Fibroblast of skin of right biceps (primary cell): ENCODE measurements at places on chromosomes 2 and 18.

DNA sequence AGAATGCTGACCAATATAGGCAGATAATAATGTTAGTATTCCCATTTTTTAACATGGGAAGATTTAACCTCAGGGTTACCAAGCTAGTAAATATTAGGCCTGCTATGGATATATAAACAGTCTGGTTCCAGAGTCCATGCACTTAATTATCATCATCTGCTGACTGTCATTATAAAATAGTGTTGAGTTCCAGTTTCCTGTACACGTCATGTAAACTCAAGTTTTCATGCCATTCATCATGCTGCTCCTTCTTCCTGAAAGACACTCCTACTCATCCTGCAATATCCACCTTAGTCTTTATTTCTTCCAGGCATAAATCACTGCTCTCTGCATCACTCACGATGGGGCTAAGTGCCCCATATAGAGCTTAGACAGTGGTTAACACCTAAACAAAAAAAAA lies 420.8 kb upstream of the SPHKAP start:
- DNase-seq, result peak; percentile 81

DNA sequence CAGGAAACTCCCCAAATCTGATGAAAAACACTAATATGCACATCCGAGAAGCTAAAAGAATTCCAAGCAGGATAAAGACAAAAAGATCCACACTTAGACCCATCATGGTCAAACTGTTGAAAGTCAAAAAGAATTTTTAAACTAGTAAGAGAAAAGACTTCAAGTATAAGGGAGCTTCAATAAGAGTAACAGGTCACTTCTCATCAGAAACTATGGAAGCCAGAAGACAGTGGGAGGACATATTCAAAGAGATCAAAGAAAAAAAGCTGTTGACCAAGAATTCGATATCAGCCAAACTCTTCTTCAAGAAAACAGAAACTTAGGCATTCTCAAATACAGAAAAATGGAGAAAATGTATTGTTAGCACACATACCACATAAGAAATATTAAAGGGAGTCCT lies 50.4 kb downstream of the ZC3H8 start:
- DNase-seq, result peak; percentile 4

GRCh38 chr2:240947176-240947575 lies 41.0 kb downstream of the CROCC2 start:
- no peak for DNase-seq

GRCh38 chr2:161246281-161246680 lies 61.9 kb upstream of the PSMD14 start:
- DNase-seq, result no peak

GRCh38 chr18:66560094-66560493 lies 43.8 kb downstream of the CDH19 start:
- peak; percentile 21 for DNase-seq

DNA sequence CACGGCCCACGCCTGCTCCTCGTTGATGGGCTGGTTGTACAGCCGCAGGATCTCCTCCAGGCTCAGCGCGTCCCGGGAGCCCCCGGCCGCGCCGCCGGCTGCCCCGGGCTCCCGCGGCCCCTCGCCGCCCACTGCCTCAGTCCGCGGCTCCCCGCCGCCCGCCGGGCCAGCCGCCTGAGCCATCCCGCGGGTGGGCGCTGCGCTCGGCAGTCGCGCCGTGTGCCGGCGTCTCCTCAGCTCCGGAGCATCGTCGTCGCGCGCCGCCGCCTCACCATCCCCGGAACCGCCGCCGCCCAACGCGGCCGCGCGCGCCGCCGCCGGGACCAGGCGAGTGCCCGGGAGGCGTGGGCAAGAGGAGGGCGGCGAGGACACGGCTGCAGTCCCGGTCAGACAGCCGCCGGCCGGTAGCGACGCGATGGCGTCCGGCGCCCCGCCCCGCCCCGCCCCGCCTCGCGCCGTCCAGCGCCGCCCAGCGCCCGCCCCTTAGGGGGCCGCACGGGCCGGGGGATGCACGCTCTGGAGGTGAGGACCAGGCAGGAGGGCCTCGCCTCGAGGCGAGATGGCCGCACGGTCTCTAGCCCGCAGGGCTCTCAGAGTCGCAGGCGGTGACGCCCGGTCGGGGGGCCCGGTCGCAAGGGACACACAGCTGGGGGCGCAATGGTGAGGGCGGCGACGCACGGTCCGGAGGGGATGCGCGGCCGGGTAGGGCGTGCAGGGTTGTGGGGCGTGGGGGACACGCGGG lies at the start of gene SPIRE1:
SPIRE1 (minus strand) TSS at position 424 of the 742 bp plus-strand sequence; CDS start at position 183, 241 bp downstream.
- peak; percentile 70 for DNase-seq

GRCh38 chr18:63339920-63340484 lies 20.4 kb upstream of the BCL2 start:
- DNase-seq, result peak; percentile 49

DNA sequence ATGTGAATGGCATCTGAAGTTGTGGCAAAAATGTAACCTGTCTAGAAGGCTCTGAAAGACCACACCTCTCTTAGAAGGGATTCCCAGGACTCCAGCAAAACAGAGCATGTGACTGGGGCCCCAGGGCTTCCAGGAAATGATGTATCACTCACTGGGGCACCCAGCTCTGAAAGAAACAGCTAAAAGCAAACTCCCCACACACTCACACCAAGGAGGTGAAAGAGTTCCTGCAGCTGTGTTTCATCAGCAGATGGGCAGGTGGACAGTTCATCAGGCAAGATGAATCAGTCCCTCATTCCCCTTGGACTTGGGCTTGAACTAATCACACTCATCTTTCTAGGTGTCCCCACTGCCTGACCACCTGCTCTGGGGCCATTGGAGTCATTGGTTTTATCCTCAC lies 76.2 kb downstream of the CCBE1 start:
- DNase-seq, result peak; percentile 27

- no peak for DNase-seq
Measured at GRCh38 chr2:37638973-37639372, 32.5 kb downstream of the CDC42EP3 start.

DNA sequence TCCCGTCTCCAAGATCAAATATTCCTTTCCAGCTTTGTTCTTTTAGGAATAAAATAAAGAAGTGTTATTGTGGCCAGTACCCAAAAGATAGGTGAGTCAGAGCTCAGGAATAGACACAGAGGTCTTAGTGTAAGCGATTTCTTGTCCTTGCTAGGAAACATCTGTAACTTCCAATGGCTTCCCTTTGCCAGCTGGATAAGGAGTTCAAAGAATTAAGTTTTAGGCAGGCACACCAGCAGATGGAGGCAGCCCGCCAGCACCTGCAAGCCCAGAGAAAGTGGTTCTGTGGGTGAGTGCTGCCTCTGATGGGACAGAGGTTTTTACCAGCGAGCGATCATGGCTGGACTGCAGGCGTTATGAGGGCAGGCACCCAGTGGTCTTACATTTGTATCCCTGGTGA lies 125.4 kb downstream of the MGAT5 start:
- DNase-seq, result no peak

DNA sequence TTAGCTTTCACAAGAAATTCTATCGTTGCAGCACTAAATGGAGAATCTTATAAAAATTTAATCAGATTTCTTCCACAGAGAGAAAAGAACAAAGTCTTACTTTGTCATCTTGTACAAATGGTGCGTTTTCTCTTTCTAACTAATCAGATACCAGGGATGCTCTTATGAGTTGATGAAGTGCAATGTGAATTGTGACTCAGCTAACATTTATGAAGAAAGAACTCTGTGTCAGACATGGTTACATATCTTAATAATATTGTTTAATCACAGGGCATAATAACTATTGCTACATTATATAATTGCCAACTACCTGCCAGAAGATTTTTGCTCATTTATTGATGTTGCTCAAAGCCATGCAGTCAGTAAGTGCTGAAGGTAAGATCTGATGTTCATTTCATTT lies 465.0 kb downstream of the CCDC85A start:
- DNase-seq, result peak; percentile 35

DNA sequence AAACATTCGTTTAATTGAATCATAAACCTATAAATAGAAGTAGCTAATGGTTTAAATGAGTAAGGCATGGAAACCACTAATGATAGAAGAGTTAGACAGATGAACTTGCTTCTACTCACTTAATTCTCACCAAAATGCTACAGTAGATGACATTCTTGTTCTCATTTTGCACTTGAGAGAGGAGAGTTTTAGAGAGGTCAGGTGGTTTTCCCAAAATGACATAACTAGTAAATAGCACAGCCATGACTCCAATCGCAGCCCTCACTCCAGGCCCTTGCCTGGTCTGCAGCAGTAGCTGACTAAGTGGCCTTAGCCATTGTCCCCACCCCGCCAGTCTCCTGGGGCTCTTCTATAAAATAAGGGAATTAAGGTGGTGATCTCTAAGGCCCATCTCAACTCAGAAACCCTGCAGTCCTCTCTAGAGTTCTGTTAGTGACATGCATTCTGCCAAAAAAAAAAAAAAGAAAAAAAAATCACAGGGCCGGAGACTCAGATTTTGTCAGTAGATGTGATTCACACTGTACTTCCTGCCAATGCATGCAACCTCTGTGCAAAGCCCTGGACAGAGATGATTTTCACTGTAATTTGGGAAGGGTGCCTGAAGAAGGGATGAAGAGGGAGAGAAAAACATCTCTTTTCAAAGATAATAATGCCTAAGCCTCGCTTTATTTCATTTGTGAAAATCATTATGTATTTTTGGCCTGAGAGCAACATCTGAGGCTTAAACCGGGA lies 221.8 kb downstream of the ANAPC1 start:
- peak; percentile 79 for DNase-seq

- DNase-seq, result no peak
Measured at GRCh38 chr18:35050705-35051195, 9.5 kb downstream of the MAPRE2 start.

GRCh38 chr2:232420463-232421188 lies 14.0 kb downstream of the ALPG start:
- DNase-seq, result no peak

GRCh38 chr2:178331474-178332432 lies 119.2 kb downstream of the PRKRA start:
- DNase-seq, result no peak

GRCh38 chr18:13993730-13994129 lies 78.4 kb upstream of the MC2R start:
- no peak for DNase-seq

GRCh38 chr2:88500691-88501090 lies 48.2 kb upstream of the FOXI3 start:
- no peak for DNase-seq

- DNase-seq, result peak; percentile 77
Measured at GRCh38 chr18:59910967-59911366, 11.2 kb downstream of the PMAIP1 start.

DNA sequence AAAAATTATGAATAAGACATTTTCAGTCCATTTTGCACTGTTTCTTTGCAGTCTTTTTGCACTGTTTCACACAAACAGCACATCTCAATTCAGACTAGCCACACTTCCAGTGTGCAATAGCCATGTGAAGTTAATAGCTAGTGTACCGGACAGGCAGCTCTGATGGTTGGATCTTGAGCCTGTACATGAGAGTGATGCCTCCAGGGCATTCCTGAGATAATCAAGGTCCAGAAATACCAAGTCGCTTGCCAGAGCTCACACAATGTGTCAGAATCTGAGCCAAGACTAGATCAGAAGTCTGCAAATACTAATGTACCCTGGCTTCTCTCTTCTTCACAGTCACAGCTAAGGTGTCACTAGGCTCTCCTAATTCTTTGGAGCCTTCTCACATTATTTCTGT lies 180.2 kb downstream of the OSR1 start:
- no peak for DNase-seq

GRCh38 chr2:206296128-206296527 lies 21.7 kb downstream of the ZDBF2 start:
- DNase-seq, result peak; percentile 28

DNA sequence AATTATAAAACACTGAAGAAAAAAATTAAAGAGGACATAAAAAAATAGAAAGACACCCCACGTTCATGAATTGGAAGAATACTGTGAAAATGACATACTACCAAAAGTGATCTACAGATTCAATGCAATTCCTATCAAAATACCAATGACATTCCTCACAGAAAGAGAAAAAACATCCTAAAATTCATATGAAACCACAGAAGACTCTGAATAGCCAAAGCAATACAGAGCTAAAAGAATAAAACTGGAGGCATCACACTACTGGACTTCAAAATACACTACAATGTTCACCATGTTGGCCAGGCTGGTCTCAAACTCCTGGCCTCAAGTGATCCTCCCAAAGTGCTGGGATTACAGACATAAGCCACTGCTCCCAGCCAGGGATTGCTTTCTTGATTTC lies 56.3 kb downstream of the TLK1 start:
- peak; percentile 20 for DNase-seq

GRCh38 chr2:106059416-106060065 lies 134.6 kb downstream of the UXS1 start:
- DNase-seq, result no peak

DNA sequence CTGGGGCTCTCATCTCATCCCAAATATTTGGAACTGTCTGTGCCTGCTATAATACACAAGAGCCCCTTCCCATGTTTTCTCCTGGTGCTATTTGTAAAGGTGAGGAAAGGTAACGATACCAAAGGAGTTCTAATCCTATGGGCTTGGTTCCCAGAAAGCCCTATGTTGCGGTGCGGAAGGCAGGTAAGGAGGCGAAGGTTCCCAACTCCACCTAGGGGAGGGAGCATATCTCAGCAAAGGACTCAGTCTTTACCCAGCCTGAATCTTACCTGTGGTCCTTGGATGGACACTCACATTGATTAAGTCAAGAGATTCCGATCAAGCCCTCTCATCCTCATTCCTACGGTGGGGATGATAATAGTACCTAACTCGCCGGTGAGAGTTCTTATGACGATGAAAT lies 140.1 kb downstream of the BCL2 start:
- no peak for DNase-seq

DNA sequence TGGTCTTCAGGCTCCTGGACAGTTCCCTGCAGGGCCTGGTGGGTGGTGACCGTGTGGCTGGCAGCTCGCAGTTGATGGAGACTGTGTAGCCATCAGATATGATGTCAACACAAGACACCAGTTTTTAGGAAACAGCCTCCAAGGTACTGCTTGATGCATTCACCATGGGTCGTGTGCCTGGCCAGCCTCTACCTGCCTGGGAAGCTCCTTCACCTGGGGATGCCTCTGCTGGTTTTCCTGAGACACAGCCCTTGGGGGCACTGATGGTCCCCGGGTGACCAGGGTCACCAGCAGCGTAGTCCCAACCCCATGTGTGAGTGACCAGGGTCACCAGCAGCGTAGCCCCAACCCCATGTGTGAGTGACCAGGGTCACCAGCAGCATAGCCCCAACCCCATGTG lies 33.6 kb upstream of the KCNG2 start:
- DNase-seq, result no peak

GRCh38 chr2:10668402-10669012 lies 21.3 kb downstream of the NOL10 start:
- DNase-seq, result peak; percentile 52

DNA sequence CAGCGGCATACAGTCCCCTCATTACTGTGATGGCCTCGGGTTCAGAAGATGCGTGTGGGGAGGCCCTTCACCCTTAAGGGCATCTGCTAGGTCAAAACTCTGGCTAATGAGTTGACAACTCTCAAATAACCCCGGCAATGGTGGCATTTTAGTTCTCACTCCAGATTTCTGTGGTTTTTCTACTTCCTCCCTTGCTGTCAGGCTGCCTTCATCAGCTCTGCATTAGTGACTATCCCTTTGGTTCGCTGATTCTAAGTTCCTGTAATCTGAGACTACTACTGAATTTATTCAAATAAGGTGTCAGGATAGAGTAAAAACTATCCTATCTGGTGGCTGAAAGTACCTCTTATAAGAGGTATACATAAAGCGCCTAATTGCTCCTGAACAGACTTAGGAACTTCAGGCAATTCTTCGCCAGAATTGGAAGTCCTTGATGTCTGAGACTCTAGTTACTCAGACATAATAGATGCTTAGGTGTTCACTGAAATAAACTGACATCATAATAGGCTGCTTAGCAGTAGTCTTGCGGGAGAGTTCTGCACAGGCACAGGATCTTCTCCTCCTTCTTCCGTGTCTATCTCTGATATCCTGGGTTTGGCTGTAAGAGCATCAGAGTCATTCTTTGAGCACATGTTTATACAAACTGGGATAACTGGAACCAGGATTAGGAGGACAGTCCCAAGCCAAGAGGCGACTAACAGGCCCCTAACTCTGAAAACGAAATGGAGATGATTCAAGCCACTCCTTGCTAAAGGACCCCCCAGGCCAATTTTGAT lies 194.5 kb downstream of the DNER start:
- DNase-seq, result no peak
